Vagina (tissue), 2 donors: ENCODE measurements at places on chromosomes 16 and 17.

GRCh38 chr16:55275869-55276268 is 48.1 kb upstream of the IRX6 start:
- DNase-seq, result no peak

DNA sequence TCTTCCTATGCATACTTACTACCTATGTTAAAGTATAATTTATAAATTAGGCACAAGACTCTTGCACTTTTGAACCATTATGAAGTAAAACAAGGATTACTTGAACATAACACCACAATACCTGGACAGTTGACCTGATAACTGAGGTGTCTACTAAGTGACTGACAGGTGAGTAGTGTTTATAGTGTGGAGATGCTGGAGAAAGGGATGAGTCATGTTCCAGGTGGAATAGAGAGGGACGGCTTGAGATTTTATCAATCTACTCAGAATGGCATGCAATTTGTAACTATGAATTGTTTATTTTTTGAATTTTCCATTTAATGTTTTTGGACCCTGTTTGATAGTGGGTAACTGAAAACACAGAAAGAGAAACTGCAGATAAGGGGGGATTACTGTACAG is 287.6 kb downstream of the MAP2K6 start:
- no peak for DNase-seq

- no peak for DNase-seq
Measured at GRCh38 chr17:44205962-44206824, 6.5 kb upstream of the ATXN7L3 start.

- no peak for DNase-seq
Measured at GRCh38 chr17:48753794-48754499, 25.4 kb upstream of the HOXB13 start.

- no peak for DNase-seq
Measured at GRCh38 chr17:44389723-44390202, 314 bp upstream of the ITGA2B start.
